ENCODE measurements at places on chromosomes 2 and 18.

- no peak for DNase-seq
Measured at GRCh38 chr2:133360190-133360589, 208.1 kb downstream of the NCKAP5 start.

DNA sequence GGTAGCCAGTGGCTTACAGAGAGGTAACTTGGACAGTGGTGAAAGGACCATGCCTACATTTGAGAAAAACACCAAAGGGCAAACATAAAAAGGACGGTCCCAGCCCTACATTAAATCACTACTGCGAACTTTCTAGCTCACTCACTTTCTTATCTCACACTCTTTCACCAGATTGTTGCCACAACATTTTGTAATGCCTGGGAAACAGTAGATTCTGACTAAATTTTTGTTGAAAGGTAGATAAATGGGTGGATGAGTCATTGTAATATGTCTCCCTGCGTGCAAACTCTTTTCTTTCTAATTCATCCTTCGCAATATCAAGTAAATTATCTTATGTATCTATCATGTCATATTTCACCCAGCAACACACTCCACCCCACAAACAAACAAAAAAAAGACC, 192.2 kb downstream of the IRS1 start:
- no peak for DNase-seq

GRCh38 chr18:75350512-75350839, 77.0 kb downstream of the SMIM21 start:
- peak; percentile 2 for DNase-seq

GRCh38 chr18:54086046-54086802, 138.2 kb downstream of the MBD2 start:
- DNase-seq = no peak

- DNase-seq = no peak
Measured at GRCh38 chr2:129437725-129438124, 541.7 kb upstream of the RAB6C start.

GRCh38 chr18:63203497-63203896, 116.1 kb downstream of the BCL2 start:
- no peak for DNase-seq

- DNase-seq = no peak
Measured at GRCh38 chr2:81093031-81093430, 788.5 kb upstream of the LRRTM1 start.

DNA sequence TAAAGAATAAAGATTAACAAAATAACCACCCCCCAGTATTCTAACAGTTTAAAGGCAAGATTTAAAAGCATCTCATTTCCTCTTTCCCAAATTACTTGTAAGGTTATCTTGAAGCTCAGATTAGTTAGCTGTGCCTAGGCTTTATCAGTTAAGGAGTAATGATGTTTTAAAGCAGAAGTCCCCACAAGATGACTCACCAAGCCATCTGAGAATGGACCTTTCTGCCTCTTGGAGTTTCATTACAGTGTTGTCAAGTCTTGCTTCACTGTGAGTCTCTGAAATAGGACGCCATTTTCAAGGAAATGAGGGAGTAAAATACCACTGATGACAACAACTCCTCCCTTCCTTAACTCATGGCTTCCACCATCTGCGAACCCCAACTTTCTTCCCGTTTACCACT, 35.9 kb downstream of the ZNF385B start:
- DNase-seq = no peak

- DNase-seq = no peak
Measured at GRCh38 chr2:75053484-75054112, 95.2 kb downstream of the POLE4 start.

GRCh38 chr2:12081481-12082210, 335.2 kb downstream of the LPIN1 start:
- no peak for DNase-seq

DNA sequence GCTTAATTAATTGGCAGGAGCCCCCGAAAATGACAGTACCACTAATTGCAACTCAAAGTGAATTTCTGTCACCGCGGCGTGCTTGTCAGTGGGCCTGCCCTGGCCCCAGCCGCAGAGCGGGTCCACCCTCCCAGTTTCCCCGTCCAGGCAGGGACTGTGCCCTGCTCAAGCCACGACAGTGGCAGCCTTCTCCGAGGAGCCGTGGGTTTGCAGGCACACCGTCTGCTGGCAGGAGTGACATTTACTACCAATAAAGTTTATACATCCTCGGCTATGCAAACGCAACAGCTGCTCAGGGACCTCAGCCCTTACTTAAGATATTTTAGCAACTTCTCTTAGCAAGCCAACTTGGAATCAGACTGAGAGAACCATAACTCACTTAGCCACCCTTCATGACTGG, 112.7 kb downstream of the GBX2 start:
- no peak for DNase-seq

DNA sequence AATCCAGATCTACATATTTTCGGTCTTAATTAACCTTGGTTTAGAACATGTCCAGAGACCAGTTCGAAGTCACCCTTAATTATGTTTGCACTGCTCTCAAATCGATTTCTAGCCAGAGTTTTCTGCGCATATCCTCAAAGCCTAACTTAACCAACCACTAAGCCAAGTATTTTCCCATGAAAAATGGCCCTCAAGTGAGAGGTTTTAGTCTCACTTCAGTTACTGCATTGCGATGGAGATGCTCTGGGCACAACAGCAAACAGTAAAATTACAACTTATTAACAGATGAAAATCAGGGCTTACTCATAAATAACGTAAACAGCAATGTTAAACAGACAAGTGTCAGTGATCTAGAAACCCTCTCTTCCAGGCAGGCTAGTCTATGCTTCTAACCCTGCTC, 4.5 kb downstream of the RTN4 start:
- no peak for DNase-seq

DNA sequence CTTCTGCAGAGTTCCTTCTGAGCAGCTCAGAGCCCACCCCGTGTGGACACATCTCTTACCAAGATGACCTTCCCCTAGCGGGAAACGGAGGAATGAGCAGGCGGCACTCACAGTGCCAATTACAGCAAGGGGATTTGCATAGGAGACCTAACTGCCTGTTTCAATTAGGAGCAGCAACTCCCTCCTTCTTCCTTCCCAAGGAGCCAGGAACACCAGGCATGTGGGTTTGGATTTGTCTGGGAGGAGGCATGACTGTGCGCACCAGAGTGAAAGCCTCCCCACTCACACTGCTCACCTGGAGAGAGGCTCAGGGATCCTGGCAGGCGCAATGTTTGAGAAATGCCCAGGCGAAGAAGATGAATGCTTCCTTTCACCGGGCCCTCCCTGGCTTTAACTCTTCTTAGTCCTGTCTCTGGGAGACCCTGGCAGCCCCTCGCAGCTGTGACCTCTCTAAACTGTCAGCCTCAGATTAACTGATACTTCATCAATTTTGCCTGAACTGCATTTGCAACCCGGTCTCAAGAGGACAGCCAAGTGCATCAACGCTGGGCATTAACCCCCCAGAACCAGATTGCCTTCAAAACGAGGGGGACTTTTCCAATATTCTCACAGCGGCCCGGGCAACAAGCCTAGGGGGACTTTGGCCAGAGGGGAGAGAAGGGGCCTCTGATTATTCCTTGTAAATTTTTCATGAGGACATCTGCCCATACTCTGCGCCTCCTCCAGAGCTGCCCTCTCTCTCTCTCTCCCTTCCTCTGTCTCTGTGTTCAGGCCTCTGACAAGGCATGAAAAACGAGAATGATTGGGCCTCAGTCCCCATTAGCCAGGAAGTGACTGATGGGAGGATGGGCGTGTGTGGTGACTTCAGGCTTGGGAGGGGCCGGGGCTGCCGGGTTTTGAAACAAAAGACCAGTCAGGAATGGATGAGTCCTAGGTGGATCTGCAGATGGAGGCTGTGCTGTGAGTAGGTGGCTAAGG, 93.8 kb downstream of the CMPK2 start:
- no peak for DNase-seq

DNA sequence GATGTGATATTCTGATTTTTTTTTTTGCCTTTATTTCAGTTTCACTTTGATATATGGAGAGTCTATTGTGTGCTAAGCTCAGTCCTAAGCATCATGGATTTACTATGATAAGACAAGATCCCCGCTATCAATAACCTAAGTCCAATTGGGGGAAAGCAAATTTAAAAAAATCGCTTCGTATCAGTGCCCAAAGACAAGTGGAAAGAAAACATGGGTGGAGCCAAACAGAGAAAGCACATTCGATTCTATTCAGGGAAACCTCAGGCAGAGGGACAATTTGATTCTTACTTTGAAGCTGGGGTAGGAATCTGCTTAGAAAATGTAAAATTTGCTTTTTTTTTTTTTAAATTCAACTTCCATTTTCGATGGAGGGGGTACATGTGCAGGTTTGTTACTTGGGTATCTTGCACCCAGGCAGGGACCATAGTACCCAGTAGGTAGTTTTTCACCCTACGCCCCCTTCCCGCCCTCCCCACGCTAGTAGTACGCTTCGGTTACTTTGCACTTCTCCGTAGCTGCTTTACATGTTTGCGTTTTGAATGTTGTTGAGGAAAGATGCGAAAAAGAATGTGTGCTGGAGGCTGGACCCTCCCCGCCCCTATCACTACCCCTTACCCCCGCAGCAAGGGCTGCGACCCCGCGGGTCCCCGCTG, 12.4 kb downstream of the KIF5C start:
- no peak for DNase-seq

- DNase-seq = peak; percentile 73
Measured at GRCh38 chr2:238523158-238524110, 96.7 kb downstream of the ASB1 start.

- no peak for DNase-seq
Measured at GRCh38 chr2:85681776-85682175, 12.4 kb upstream of the GNLY start.
